Jurkat, Clone E6-1 (cell line): ENCODE measurements at places on chromosomes 2 and 18.

- no peak for DNase-seq
These were observed 233.2 kb downstream of the SLC8A1 start for GRCh38 chr2:40218679-40219078.

DNA sequence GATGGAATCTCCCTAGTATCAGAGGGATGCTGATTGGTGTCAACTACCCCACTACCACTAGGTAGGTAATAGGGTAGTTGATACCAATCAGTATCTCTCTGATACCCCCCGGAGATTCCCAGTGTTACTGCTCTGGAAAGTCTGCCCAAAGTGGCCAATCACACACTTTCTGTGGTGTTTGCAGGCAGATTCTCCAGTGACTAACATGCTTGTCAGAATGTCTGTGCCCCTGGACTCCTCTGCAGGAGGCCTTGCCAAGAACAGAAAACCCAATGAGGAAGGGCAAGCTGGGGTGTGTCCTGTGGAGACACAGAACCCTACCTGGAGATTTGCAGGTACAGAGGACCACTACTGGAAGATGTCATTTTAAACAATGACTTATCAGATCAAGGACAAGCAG lies 135.1 kb downstream of the RIT2 start:
- DNase-seq, result no peak

- DNase-seq, result no peak
These were observed 16.3 kb downstream of the MGAT5 start for GRCh38 chr2:134269972-134270735.

- no peak for DNase-seq
These were observed 65.1 kb upstream of the CXCR4 start for GRCh38 chr2:136183097-136183496.

DNA sequence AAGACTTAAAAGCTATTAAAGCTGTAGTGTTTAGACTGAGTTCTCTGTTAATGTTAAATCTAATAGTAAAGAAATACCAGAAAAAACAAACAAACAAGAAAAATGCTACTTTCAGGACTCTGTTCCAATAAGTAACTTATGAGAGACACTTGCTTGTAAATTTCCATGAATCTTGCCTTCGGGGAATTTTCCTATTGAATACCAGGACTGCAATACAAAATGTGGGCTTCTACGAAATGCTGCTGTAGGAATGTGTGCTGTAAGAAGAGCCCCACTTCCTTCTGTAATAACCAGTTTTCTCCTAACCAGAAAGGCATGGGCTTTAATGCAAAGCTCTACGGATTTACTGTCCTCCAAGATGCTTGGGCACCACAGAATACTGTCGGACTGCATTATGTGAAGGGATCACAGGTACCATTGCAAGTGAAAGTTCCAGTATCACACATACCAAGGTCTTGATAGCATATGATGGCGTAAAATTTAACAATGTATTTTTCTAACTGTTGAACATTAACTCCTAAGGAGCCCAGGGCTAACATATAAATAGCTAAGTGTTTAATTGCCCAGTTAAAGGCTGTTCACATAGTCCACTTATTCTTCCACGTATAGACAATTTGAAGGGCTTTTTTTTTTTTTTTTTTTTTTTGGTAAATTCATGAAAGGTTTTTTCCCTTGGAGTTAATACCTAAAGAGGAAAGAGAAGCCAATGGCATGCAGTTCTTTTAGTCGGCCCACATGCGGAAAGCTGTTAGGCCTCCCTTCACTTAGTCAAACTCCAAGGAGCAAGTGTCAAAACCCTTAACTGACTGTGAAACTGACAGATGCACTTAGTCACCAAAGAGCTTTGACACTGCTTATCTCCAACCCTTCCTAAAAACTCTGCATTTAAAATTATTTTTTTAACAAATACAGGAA lies 564.0 kb upstream of the POU3F3 start:
- no peak for DNase-seq

- DNase-seq, result no peak
These were observed 38.1 kb downstream of the ACOXL start for GRCh38 chr2:110770404-110770958.

- no peak for DNase-seq
These were observed 81.7 kb upstream of the FAM98A start for GRCh38 chr2:33680644-33681363.

- DNase-seq, result no peak
These were observed 47.1 kb downstream of the DDX1 start for GRCh38 chr2:15638720-15639119.

GRCh38 chr2:152466041-152466440 lies 131.1 kb downstream of the FMNL2 start:
- no peak for DNase-seq

GRCh38 chr2:129074298-129074920 lies 755.7 kb upstream of the HS6ST1 start:
- no peak for DNase-seq

GRCh38 chr2:180276733-180277132 lies 269.6 kb upstream of the CWC22 start:
- DNase-seq, result no peak

- DNase-seq, result no peak
These were observed 28.0 kb upstream of the EDAR start for GRCh38 chr2:109017017-109017416.

DNA sequence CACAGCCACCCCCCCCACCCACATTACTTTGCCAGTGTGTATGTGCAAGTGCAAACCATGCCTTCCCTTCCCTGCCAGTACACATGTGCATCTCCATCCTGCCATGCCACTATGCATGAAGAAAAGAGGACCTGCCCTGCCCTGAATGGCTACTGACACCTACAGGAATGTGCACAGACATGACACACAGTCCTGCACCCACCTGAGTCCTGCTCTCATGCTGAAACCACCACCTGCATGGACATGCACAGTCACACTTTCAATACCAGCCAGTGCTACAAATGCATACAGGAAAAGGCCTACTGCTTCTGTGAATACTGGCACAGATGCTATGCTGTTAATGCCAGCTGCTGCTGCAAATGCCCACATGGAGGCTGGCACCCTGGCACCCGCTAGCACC lies 334.4 kb upstream of the DLGAP1 start:
- no peak for DNase-seq

- no peak for DNase-seq
These were observed 547.3 kb downstream of the PLCL1 start for GRCh38 chr2:198351647-198352046.

GRCh38 chr18:61833387-61833786 lies 59.4 kb downstream of the RNF152 start:
- DNase-seq, result peak; percentile 84

DNA sequence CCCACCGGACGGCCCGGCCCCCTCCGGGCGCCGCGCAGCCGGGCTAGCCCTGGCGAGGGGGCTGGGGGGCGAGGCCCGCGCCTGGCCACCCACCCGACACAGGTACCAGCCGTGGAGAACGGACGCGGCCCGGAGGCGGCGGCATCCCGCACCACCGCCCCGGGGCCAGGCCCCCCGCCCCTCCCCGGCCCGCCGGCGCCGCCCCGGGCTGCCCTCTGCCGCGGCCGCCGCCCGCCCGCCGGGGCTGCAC lies 405 bp downstream of the SOS1 start:
- DNase-seq, result no peak

DNA sequence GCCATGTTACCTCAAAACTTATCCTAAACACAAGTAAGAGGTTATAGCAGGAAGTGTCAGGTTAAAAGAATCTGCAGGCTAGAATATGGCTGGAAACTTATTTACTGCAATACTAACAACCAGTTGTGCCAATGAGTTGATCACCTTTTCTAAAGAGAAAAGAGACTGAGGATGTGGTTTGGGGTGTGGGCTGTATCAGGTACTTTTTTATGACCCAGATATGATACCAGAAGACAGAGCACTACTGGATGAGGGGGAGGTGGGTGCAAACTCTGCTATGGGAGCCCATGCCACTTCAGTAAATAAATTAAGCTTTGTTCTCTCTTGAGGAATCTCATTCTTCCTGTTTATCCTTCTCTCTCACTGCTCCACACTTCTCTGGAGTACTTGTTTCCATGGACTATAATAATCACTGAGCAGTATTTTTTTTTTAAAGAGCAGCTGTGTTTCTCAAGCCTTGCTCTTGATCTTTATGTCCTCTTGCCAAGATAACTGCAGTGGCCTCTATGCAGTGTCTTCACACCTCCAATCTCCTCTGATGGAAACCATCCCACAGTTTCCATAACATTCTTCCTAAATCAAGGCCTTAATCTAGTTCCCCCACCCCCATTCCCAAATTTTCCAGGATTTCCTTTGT lies 51.2 kb upstream of the NOSTRIN start:
- peak; percentile 66 for DNase-seq

- DNase-seq, result peak; percentile 34
These were observed 42.1 kb downstream of the FARSB start for GRCh38 chr2:222613715-222614331.

GRCh38 chr2:126041391-126042047 lies 614.4 kb upstream of the GYPC start:
- DNase-seq, result no peak

GRCh38 chr2:217444932-217445331 lies 557.9 kb downstream of the TNS1 start:
- no peak for DNase-seq

DNA sequence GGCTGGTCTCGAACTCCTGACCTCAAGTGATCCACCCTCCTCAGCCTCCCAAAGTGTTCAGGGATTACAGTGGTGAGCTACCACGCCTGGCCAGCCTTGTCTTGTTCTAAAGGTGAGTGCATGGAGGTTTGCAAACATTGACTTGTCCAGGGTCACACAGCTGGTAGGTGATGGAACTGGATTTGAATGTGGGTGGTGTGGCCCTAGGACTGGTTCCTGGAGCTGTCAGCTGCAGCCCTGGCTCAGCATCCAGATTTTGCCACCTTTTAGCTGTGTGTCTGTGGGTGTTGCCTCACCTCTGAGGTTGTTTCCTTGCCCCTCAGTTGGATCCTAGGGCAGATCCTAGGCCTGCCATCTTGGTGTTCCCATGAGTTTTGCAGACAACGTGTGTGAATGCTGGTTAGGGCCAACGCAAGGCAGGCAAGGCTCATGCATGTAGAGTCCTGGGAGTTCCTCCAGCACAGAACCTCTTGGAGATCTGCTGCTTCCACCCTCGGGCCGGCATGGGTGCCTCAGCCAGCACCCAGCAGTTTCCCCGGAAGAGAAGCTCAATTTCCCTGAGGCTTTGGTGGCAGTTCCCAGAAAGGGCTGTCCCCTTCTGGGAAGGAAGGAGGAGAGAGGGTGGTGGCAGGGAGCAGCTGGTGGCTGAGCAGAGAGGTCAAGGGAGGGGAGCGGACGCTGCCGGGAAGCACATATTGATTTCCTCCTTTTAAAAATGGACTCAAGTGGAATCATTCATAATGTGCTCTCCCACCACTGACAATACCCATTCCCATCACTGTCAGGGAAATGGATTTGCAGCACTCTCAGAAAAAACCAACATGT lies 127.6 kb upstream of the HS6ST1 start:
- no peak for DNase-seq

- no peak for DNase-seq
These were observed 627.4 kb downstream of the FBXO15 start for GRCh38 chr18:73520229-73520628.

DNA sequence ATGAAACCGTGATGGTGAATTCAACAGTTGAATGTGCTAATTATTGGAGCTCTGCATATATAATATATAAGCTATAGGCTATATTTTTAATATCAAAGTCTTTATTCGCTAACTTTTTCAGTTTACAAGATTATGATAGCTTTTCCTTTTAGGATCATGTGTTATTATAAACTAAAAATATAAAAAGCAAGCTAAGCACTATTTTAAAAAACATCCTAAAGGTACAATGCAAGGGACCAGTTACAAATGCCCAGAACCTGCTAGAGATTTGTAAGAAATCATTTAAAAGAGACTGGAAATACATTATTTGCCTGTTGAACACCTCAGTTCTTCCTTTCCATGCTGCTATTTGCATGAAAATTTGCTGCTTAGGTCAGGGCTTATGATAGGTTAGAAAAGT lies 43.4 kb upstream of the EHBP1 start:
- no peak for DNase-seq

DNA sequence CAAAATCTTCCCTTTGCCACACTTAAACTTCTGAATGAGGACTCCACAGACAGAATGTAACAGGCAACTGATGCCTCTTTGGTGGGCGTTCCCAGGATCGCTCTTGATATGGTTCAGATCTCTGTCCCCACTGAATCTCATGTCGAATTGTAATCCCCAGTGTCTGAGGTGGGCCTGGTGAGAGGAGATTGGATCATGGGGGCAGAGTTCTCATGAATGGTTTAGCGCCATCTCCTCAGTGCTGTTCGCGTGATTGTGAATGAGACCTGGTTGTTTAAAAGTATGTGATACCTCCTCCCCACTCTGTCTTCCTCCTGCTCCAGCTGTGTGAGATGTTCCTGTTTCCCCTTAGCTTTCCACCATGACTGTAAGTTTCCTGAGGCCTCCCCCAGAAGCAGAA lies 111.1 kb upstream of the SLC66A3 start:
- no peak for DNase-seq

DNA sequence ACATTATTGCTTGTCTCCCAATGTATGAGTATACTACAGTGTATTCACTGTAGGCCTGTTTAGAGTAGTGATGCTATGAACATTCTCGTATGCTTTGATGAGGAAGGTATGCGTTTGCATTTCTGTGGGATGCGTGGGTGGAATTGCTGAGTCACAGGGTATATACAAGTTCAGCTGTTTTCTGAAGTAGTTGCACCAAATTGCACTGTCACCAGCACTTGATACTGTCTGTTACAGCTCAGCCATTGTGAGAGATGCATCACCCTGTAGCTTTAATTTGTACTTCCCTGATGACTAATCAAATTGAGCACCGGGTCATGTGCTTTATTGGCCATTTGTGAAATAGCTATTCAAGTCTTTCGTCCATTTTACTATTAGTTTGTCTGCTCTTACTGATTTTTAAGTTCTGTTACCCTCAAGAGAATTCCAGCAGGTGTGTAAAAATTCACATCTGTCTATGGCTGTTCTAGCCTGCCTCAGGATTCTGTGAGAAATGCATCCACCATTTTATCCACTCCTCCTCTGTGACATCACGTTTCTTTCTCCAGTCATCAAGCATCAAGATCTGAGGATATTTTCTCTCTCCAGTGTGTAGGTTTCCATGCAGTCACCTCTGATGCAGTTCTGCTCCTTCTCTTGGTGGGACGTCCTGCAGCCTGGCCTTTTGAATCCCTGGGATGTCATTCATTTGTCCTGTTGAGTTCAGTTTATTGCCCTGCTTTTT lies 72.5 kb downstream of the DGKD start:
- peak; percentile 33 for DNase-seq

- no peak for DNase-seq
These were observed 268.6 kb downstream of the FIGN start for GRCh38 chr2:163467251-163467630.
